ENCODE measurements at places on chromosomes 5 and 9.
A peak's percentile ranks its signal among the peaks of the same experiment; 100 is the strongest.

DNA sequence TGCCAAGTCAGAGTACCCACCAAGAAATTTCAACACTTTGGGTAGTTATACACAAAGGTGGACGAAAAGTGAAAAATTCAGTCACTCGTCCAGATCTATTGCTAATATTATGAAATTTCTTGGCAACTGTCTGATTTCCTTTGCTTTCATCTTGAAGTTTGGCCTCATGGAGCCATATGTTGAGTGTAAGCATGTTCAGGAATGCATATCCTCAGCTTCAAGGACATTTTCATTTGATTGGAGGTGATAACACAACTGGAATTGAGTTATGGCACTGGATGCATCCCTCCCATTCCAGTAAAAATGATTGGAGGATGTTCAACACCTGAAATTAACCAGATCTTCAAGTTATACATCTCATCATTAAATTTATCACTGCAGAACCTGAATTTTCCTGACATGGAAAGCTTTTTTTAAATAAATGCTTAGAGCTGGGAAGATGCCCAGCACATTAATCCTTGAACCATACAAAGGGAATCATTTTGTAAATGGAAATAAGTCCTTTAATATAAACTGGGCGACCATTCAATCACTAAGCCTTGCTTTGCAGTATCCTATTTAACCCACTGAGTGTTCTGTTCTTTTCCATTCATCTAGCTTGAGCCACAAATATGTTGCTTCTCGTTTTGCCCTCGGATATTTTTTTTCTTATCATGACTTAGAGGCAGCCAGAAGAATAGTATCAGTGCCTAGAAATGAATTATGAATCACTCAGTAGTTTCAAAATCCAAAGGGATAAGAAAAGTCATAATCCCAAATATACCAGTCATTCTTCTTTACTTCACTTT, 273.7 kb upstream of the PIK3R1 start:
- DNase-seq = no peak

DNA sequence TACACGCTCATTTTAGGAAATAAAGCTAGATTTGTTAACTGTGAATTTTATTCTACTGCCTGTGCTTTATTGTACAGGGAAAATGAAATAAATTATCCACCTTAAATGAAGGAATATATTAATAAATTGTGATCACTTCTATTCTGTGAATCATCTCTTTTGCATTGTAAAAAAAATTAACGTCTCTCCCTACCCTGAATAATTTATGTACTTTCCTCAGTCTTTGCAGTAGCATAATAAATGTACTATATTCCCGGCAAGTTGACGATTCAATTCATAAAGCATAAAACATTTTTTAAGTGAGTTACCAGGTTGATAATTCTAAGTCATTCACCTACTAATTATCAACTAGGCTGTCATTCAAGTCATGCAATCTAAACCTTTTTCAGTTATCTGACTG, 1425.3 kb upstream of the CDH9 start:
- no peak for DNase-seq

- no peak for DNase-seq
Observed at GRCh38 chr5:149585910-149586309, 4.6 kb downstream of the ARHGEF37 start.

DNA sequence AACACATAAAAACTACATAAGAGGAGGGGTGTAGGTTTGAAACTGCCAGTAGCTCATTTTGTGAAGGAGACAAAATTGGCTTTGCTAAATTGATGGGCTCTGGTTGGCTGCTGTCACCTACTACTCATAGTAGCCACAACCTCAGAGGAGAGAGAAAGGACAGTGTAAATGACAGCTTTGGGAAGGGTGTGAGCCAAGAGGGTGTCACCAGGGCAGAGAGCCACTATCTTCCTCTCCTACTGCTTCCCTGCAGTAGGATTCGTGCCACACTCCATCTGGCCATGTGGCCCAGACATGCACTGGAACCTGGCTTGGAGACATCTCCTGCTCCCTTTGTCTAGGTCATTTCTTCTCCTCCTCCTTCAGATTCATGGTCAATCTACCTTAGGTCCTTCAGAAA, 455.9 kb downstream of the ENC1 start:
- no peak for DNase-seq

DNA sequence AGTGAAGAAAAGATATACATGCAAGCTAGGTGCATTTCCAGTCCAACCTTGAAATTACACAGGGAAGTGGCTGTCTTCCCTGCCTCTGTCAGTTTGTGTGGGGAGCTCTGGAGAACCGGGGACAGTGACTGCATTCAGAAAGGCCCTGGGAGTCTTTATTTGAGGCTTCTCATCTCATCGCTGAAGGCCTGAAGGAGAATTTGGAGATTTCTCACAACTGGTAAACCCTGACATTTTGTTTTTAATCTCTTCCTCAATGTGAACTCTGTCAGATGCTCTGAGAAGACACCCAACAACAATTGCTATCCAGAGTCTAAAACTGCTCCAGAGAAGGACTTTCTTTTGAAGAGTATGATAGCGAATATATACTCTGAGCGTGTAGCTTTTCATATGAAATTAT, 33.0 kb downstream of the MACIR start:
- no peak for DNase-seq

GRCh38 chr9:136098210-136098609, 3.1 kb upstream of the NACC2 start:
- no peak for DNase-seq

DNA sequence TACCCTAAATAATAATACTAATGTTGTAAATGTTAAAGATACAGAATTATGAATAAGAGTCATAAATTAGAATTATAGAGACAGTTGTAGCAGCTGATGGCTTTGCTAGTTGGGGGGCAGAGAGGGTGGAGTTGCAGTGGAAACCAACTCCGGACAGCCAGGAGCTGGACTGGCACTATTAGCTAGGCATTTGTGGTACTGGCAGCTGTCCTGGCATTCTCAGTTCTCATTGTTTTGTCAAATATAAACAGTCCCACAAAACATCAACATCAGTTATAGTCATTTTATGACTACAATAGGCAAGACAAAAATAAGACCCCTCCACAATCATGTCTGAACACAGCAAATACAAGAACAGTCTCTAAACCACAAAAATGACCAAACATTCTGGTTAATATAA, 2.8 kb upstream of the FBXL17 start:
- DNase-seq = no peak

GRCh38 chr5:39448506-39449128, 23.8 kb upstream of the DAB2 start:
- no peak for DNase-seq

DNA sequence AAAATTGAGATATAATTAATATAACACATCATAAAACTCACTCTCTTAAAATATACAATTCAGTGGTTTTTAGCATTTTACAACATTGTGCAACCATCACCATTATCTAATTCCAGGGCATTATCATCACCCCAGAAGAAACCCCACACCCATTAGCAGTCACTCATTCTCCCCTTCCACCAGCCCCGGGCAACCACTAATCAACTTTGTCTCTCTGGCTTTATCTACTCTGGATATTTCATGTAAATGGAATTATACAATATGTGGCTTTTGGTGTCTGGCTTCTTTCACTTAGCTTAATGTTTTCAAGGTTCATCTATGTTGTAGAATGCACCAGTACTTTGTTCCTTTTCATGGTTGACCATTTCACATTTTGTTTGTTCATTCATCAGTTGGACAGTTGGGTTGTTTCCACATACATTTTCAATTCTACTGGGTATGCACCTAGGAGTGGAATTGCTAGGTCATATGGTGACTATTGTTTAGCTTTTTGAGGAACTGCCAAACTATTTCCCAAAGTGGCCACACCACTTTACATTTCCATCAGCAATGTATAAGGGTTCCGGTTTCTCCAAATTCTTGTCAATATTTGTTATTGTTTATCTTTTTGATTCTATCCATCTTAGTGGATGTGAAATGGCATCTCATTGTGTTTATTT, 62.4 kb downstream of the MARCHF3 start:
- DNase-seq = no peak

GRCh38 chr5:173875189-173875588, 13.0 kb upstream of the CPEB4 start:
- no peak for DNase-seq

DNA sequence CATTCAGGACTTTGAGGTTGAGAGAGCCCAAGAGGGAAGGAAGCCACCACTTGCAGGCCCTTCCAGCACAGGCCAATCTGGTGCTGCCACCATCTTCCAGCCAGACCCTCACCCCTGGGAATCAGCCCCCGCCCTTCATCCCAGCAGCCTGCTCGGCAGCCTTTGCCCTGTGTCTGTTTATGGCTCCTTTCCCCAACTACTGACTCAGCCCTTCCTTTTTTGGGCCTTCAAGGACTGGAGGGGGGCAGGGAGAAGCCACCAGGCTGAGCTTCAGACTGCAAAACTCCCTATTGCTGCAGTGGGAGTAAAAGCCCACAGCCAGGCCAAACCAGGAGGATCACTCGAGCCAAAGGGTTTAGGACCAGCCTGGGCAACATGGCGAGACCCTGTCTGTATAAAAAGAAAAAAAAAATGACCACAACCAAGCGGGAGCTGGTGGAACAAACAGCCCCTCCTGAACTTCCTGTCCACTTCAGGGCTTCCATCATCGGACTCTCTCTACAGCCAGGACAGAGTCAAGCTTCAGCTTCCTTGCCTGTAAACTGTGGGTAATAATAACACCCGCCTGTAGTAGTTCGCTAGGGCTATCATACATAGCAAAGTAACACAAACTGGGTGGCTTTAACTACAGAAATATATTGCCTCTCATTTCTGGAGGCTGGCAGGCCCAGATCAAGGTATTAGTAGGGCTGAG, 85.9 kb upstream of the IL17B start:
- no peak for DNase-seq

DNA sequence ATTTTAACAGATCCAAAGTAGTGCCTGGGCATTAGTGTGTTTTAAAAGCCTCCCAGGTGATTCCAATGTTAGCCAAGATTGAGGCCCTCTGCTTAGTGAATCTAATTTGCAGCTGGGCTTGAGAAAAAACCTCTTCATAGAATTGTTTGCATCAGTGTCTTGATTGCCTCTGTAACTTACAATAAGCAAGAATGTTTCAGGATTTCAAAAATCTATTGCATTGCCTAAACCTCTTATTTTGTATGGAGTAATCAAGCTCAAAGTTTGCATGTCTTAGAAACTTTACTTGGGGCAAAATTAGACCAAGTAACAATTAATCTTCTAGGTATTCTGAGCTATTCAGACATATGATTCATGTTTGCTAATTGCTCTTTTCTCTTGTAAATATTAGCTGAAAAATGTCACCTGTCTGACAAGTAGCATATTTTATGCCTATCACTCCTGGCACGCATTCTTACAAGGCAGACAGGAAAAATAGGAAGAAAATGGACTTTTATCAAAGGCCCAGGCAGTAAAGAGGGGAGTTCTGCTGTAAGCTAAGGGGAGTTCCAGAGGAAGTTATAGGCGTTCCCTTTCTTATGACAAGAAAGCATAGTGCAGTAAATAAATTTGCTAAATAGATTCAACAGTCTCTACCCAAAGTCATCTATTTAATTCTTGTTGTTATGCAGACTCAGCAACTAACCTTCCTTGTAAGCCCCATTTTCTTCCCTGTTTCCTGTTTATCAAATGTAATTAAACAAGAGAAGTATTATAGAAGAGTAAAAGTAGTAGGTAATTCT, 21.0 kb downstream of the PDCD1LG2 start:
- DNase-seq = no peak

- peak; percentile 90 for DNase-seq
Observed at GRCh38 chr9:136799854-136800657, 3.9 kb downstream of the CCDC183 start.

- DNase-seq = no peak
Observed at GRCh38 chr5:149497357-149497756, 53.9 kb downstream of the CSNK1A1 start.

GRCh38 chr9:35277628-35278359, 116.0 kb downstream of the UNC13B start:
- DNase-seq = no peak

DNA sequence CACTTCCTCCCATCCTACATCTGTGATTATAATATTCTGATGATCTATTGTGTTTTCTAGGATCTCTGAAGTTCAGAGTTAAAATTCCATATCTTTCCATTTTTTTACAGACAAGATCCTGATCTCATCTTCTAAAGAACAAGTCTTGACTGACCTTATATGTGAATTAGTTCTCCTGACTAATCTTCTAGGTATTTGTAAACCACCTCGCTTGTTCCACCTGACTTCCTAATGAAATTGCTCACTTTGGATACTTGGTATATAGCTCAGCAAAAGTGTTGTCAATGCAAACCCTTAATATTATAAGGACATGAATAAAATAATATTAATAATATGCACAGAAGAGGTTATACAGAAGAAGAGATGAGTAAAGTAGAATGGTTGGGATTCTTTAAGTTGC, 68.2 kb upstream of the NR4A3 start:
- DNase-seq = no peak

DNA sequence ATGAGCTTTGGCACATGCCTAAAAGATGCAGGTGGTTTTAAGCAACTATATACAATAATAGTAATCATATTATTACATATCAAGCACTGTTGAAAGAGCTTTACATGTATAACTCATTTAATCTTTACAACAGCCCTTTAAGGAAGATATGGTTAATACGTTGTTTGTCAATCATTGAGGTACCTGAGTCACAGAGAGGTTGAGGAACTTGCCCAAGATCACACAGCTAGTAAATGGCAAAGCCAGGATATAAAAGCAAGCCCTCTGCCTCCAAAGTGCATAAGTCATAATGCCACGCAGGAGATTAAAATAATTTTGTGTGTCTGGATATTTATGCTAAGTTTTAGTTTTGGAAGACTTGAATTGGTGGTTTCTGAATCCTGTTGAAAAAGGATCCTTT, 90.2 kb downstream of the DAPK1 start:
- DNase-seq = no peak

DNA sequence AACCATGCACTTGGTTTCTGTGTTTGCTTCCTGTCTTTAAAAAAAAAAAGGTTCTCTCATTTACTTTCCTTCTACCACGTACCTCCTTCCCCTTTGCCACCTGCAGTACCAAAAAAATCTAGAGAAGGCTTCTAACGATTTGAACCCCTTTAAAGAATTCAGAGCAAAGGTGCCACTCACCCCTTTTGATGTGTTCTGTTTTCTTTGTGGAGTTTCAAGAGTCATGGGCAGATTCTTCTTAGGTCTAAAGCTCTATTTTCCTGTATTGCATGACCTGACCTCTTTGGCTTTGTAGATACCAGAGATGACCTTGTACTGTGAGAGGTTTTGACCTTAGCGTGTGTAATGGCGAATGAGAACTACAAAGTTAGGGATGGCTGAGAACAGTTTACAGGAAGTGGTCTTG, 29.0 kb downstream of the TXNDC8 start:
- DNase-seq = no peak

DNA sequence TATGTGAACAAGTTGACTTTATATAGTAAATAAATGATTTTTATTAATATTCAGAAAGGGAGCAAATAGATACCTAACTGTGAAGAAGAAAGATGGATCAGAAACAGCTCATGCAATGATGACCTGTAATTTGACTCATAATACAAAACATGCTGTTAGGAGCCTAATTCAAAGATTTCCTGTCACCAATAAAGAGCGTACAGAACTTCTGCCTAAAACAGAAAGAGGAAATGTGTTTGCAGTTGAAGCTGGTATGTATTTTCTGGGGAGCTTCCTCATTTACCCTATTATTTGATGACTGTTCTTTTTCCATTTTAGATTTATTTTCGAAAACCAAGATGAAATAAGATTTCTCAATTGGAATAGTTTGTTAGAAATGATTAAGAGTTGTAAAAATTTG, 11.4 kb downstream of the YTHDC2 start:
- DNase-seq = no peak

Measured in stimulated activated CD4-positive, alpha-beta T cell treated with anti-CD3 and anti-CD28 coated beads, Interleukin-2, amount 100 ng/mL, for 24 hours (primary cell).